ENCODE measurements at places on chromosomes 16 and 17.
A peak's percentile ranks its signal among the peaks of the same experiment; 100 is the strongest.

DNA sequence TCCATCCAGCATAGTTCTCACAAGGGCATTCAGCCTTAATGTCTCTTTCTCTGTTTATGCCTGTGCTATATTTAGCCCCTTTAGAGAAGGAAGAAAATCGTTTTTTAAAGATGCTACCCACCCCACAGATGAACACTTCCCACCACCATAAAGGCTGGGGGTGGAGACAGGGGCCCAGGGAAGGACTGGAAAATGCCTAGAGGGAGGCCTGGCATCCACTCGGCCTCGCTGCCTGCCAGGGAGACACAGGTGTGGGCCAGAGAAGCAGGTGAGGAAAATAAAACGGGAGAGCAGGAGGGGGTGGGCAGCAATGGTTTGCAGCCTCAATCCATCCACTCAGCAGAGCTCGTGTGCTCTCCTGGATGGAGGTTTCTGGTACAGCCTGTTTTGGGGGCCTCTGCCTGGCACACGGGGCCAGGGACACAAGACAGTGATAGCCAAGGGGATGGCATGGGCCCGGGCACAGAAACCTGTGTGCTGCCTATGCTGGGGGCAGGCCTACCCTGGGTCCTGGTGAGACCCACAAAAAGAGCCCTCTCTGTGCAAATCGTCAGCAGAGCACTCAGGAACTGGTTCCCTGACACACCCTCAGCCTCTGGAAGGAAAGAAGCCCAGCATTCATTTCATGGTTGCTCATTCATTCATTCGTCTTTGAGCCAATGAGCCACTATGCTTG lies 121.4 kb downstream of the C16orf78 start:
- no peak for DNase-seq

- no peak for DNase-seq
Measured at GRCh38 chr17:36691606-36692005, 90.2 kb downstream of the MRM1 start.

DNA sequence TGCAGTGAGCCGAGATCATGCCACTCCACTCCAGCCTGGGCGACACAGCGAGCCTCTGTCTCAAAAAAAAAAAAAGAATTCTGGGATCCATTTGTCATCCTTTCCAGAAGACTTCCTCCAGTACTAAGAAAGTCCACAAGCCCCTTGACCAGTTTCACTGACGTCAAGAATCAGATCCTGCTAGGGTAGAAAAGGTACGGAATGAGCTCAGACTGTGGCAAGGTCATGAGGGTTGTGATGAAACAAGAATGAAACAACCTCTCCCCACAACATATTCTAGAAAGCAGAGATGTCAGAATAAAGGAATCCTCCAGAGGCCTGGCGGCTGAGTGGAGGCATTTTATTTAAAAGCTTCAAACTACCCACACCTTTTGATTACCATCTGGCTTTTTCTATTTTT lies 29.9 kb downstream of the TRAF4 start:
- no peak for DNase-seq

- DNase-seq = no peak
Measured at GRCh38 chr16:47511882-47512281, 50.8 kb downstream of the PHKB start.

GRCh38 chr16:48555597-48556242 lies 54.3 kb downstream of the N4BP1 start:
- DNase-seq = no peak

GRCh38 chr16:87895641-87896141 lies 26.4 kb upstream of the SLC7A5 start:
- no peak for DNase-seq

DNA sequence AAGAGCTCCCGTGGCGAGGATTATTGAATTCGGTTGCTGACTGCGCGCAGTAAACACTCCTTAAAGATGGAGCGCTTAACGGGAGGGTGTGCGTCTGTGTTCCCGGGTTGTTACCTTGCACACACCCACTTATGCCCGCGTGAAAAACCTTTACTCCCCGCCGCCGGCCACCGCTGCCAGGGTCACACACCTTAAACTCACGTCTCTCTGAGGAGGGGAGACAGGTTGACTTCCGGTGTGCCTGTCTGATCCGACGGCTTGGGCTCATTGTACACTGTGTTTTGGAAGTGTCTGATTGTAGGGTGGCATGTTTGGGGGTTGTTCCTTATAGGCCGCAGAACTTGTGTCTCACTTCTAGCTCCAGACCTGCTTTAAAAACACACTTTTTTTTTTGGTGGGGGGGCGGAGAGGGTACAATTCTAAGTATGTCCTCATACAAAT lies 66.8 kb downstream of the KPNA2 start:
- peak; percentile 16 for DNase-seq

GRCh38 chr17:63966646-63967264 lies 6.0 kb downstream of the SCN4A start:
- no peak for DNase-seq

- DNase-seq = no peak
Measured at GRCh38 chr17:45129940-45130680, 2.2 kb downstream of the PLCD3 start.

DNA sequence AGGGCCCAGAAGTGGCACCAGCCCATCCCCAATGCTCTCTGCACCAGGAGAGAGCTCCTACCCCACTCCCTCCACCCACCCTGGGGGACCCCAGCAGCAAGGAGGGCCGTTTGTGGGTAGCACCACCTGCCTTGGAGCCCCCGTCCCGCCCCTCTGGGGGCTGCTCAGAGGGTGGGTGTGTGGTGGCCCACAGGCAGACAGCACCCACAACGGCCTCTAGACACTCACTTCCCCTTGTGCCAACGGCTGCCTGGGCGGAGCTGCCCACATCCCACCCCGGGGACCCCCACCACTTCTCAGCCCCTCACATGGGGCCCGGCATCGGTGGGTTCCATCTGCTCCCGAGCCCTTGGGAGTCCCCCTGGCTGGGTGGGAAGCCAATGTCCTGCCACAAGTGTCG lies 33.3 kb downstream of the BAHCC1 start:
- DNase-seq = no peak

DNA sequence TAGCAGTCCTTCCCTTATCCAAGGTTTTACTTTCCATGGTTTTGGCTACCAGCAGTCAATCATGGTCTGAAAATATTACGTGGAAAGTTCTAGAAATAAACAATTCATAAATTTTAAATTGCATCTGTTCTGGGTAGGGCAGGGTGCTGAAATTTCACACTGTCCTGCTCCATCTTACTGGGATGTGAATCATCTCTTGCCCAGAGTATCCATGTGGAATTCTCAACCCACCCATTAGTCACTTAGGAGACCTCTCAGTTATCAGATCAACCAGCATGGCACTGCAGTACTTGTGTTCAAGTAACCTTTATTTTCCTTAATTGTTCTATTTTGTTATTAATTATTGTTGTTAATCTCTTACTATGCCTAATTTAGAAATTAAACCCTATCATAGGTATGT lies 202.8 kb upstream of the CPHXL start:
- no peak for DNase-seq

DNA sequence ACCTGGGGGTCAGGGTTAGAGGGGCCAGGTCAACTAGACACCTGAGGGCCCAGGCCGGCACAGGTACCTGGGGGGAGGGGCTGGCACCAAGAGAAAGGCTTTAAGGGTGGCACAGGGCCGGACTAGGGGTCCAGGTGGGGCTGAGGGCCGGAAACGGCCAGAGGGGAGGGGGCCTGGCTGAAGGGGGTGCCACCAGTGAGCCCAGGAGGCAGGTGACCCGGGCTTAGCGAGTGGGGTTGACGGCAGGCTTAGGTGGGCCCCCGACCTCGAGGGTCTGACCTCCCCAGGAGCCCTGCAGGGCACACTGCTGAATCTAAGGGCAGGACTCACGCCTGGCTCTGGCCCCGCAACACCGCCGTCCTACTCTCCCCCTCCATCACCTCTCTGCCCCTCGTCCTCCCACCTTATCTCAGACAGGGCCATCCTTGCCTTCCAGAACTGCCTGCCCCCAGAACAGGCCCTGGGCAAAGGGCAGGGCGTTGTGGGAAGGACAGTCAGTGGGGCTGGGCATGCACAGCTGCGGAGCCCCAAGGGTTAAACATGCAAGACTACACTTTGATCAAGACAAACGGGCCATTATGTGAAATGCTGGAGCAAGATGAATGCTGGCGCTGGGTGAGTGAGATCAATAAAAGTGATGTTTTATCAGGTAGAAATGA lies 44.4 kb downstream of the ACTG1 start:
- no peak for DNase-seq

DNA sequence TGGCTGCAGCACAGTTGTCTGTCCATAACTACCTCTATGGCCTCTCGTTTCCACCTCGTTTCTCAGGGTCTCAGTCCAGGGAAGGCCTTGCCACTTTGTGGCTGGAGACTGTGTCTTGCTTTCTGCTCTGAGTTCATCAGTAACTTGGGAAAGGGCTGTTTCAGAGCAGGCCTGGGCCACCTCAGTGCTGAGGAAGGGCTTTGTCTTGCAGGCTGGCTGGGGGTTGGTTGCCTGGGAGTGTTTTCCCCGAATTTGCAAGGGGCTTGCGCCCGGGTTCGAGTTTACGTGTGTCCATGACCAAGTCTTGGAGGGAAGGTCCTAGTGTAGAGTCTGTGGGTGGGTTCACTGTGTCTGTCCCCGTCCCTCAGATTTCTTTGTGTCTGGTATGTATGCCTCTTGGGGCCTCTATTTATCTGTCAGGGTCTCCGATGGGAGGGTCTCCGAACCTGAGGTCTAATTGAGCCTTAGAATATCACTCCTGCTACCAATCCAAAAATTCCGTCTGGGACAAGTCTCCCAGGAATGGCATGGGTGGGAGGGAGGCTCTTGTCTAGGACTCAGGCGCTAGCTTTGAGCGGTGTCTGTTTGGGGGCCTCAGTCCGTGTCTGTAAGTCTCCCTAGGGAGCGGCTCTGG lies 594 bp upstream of the TGFB1I1 start:
- DNase-seq = no peak

- no peak for DNase-seq
Measured at GRCh38 chr16:24986512-24987303, 28.5 kb downstream of the ARHGAP17 start.

- peak; percentile 90 for DNase-seq
Measured at GRCh38 chr17:28661635-28662526, at the start of the genes SDF2 and SUPT6H. SDF2 (minus strand) TSS chr17:28661906; CDS start chr17:28661876, 30 bp downstream. SUPT6H (plus strand) TSS chr17:28662205; CDS start chr17:28673402, 11,197 bp downstream.

GRCh38 chr17:57868910-57869616 lies 19.2 kb upstream of the MRPS23 start:
- DNase-seq = no peak

DNA sequence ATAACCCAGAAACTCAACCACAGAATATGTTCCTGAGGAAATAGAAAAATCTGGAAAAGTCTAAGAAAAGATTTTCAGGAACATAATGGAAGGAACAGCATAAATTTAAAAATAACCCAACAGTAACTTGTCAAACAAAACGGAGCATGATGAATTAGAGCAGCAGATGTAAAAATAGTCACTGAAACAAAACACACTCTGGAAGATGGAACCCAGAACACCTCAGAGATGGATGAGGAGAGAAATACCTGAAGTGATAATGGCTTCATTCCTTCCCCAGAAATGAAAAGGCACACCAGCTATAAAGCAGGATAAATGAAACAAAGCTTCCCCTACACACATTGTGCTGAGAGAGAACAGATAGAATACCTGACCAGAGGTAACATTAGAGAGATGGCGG lies 6.3 kb downstream of the TK1 start:
- no peak for DNase-seq

- DNase-seq = no peak
Measured at GRCh38 chr17:62017912-62018311, 47.2 kb downstream of the MED13 start.

- no peak for DNase-seq
Measured at GRCh38 chr17:59791603-59792457, 84.4 kb downstream of the VMP1 start.

GRCh38 chr17:32515677-32516383 lies 29.0 kb downstream of the CDK5R1 start:
- DNase-seq = no peak

- DNase-seq = no peak
Measured at GRCh38 chr17:31130286-31131224, 35.8 kb downstream of the NF1 start.

GRCh38 chr17:38353086-38353604 lies 1.5 kb downstream of the SOCS7 start:
- DNase-seq = no peak

- no peak for DNase-seq
Measured at GRCh38 chr17:51778842-51779241, 379.7 kb downstream of the CA10 start.

DNA sequence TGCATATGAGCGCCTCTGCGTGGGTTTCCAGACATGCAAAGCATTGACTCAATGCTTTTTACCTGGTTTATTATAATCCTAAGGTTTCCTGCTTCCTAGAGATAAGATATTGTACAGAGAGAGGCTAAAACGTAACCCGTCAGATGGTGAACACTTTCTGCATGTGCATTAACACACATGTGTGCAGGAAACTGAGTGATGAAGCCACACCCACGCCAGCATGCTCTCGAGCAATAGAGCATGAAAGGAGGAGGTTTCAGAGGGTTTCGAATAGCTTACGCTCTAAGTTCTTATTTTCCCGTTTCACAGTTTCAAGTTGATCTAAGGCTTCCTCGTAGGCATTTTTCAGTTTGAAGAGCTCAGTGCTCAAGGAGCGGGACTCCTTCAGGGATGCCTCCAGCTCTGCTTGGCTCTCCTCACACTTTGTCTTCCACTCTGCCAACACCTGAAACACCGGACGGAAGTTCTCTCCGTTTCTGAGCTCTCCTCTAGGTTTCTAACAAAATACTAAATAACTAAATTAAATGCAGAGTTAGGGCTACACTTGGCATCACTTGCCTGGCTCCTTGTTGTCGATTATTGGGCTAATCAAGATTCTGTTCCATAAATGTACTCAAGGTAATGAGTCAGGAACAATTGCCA lies 23.2 kb downstream of the MYH3 start:
- no peak for DNase-seq

DNA sequence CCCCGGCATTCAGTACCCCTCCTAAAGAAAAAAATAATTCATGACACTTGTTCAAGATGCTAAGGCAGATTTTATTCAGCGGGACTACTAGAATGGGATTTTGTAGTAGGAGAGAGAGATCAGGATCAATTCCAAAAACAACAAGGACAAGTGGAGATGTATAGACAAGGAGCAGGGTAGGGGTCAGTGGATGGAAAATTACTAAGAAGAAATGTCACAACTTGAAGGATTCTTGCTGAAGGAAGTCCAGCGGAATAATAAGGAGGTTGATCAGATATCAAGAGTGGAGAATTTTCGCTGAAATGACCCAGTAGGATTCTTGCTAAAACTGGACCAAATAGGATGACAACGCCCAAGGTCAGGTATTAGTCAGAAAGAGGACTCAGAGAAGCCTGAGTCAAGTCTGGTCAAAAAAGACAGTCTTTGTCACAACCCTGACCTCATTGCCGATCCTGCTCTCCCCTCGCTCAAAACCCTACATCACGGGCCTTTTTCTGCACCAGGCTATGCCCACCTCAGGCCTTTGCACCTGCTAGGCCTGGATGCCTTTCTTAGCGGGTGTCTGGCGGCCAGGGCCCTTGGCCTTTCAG lies 36.9 kb downstream of the MMD start:
- DNase-seq = no peak

GRCh38 chr16:68992521-68992920 lies 112.9 kb upstream of the HAS3 start:
- no peak for DNase-seq

DNA sequence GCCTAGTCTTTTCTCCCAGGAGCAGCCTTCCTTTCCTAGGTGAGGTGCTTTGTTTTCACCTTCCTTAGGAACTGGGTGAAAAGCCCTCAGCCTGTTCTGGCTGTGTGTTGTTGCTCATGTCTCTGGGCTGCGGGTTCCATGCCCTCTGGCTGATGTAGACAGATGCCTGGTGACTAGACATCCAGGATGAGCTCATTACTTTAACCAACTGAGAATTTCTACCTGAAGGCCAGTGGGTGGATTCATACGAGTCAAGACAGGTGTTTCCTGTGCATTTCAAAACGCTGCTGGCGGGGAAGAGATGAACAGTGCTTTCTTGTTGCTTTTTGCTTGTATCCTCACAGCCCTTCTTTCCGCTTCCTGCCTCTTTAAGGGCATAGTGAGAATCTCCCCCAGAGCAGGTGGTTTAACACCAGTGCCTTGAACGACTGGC lies 22.3 kb downstream of the SAP30BP start:
- no peak for DNase-seq

Data from prostate gland (tissue), 2 donors.